ENCODE measurements at places on chromosomes 2 and 18. TPM values are rescaled to one million over a fixed set of nuclear protein-coding genes. Genes with fewer than 3 reads are reported as not detected.

Gene C1QL2
- 0.88 TPM for total RNA-seq

- peaks cover 8% of the 10 kb centered on the region for H3K27me3 ChIP-seq
- H3K4me3 ChIP-seq, result no peak overlapping the region
- H3K4me1 ChIP-seq, result peaks cover 5% of the 10 kb centered on the region
- H3K27ac ChIP-seq, result no peak overlapping the region
- no peak for DNase-seq
Measured at GRCh38 chr2:174014699-174015070, 49.5 kb upstream of the SP3 start.

Gene B3GNT7
- total RNA-seq, result 73.1 TPM

Gene KATNAL2
- 15.2 TPM for total RNA-seq

DNA sequence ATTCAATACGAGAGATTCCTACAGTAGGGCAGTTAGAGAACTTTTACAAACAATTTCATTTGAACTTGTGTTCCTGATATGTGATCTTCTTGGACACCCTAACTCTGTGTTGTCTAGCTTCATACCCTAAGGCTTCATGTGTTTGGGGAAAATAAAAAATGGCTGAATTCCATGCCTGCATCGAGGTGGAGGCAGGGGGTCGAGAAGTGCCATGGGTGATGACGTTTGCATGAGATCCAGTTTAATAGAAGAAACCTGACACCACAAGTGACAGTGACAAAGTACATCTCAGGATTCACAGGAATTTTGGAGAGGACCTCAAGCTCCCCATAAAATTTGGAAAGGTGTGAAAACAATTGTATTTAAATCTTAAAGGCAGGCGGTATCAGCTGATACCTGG is 169.2 kb upstream of the NABP1 start:
- no peaks in the 10 kb centered on the region for H3K27me3 ChIP-seq
- no peak for DNase-seq
- H3K4me1 ChIP-seq, result no peaks in the 10 kb centered on the region
- H3K27ac ChIP-seq, result no peak overlapping the region
- H3K36me3 ChIP-seq, result no peaks in the 10 kb centered on the region
- H3K4me3 ChIP-seq, result no peak overlapping the region

GRCh38 chr18:28791101-28791500 is 614.2 kb upstream of the CDH2 start:
- H3K4me3 ChIP-seq, result no peak overlapping the region
- H3K27ac ChIP-seq, result no peak overlapping the region
- H3K36me3 ChIP-seq, result no peaks in the 10 kb centered on the region
- no peaks in the 10 kb centered on the region for H3K27me3 ChIP-seq
- DNase-seq, result no peak
- no peaks in the 10 kb centered on the region for H3K4me1 ChIP-seq

Measured in H1 (cell line).